ENCODE measurements at places on chromosomes 11 and 22.

GRCh38 chr11:115764176-115764575 is 260.0 kb upstream of the CADM1 start:
- DNase-seq = no peak

DNA sequence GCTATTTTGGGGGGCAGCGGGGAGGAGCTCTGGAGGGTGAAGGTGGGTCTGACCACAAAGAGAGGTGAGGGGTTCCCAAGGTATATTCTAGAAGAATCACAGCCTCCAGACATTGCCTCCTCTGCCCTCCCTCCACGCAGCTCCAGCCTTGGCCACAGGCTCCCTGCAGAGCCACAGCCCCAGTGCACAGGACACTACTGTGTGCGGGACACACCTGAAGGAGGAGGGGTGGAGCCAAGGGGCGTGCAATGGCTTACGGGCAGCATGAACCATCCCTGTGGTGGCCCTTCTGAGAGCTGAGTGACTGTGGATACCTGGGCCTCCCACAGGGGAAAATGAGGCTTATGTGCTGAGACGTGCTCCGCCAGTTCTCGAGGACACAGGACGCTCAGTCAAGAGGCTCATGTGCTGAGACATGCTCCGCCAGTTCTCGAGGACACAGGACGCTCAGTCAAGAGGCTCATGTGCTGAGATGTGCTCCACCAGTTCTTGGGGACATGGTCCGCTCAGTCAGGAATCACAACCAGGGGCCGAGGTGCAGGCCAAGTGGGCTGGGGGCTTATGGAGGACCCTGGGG is 417.3 kb downstream of the SHANK2 start:
- DNase-seq = no peak

- no peak for DNase-seq
Observed at GRCh38 chr11:15280393-15280792, 165.7 kb downstream of the INSC start.

DNA sequence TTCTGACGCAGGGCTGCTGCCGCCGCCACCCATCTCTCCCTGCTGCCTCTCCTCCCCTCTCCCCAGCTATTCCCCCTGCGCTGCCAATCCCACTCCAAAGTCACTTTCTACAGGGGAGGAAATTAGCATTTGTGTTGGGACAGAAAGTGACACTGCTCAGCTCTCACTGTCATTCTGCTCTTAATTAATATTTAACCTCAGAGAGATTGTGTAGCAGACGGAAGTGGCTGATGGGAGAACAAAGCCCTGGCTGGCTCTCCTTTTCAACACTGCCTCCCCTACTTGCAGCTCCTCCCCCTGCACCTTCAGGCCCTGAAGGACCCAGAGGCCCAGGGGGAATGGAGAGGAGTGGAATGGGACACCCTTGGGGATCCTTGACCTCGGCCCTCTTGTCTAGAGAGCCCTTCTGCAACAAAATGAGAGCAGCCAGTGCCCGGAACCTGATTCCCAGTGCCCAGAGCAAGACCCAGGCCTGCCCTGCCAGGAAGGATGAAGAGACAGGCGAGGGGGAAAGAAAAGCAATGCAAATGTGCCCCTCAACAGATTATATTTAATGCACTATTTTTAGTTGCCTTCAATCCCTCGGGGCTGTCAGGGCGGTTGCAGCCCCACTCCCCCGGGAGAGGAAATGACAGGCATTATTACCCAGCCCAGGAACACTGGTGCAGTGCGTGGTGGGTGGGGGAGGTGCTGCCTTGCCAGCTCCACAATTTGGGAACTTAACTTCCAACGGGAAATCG is 14.6 kb upstream of the NRGN start:
- no peak for DNase-seq

DNA sequence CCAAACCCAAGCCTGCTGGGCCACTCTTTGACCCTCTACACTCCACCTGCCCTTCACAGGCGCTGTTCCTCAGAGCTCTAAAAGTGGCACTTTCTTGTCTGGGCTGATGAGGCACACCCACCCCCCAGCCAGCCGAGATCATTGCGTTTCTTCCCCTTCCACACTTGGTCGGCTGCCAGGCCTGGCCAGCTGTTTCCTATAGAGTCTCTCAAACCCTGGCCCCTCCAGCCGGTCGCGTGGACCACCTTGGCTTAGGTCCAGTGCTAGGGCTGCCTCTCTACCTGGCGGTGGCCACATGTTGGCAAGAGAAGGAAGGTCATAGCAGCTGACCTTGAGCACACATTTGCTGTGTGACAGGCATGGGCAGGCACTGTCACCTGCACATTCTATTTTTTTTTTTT is 60.6 kb downstream of the PPP6R2 start:
- no peak for DNase-seq

DNA sequence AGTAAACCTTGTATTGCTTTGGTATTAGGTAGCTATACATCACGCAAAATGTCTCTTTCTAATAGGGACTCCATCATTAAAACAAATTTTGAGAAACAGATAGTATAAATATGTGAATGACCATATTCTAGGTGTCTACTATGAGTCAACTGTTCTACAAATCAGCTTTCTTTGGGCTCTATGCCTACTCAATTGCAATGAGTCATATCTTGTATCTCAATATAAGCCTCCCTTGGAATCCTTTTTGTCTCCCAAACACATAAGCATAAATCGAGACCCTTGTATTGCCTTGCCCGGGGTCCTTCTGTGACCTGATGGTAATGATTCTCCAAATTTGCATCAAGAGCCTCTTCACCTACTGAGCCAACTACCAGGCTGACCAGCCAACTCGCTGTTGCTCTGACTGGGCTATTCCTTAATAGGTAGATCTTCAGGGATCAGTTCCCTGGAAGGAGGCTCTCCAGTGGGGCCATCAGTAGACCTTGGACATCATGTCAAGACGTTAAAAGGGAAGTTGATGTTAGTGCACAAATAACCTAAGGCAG is 22.2 kb downstream of the BLID start:
- no peak for DNase-seq

DNA sequence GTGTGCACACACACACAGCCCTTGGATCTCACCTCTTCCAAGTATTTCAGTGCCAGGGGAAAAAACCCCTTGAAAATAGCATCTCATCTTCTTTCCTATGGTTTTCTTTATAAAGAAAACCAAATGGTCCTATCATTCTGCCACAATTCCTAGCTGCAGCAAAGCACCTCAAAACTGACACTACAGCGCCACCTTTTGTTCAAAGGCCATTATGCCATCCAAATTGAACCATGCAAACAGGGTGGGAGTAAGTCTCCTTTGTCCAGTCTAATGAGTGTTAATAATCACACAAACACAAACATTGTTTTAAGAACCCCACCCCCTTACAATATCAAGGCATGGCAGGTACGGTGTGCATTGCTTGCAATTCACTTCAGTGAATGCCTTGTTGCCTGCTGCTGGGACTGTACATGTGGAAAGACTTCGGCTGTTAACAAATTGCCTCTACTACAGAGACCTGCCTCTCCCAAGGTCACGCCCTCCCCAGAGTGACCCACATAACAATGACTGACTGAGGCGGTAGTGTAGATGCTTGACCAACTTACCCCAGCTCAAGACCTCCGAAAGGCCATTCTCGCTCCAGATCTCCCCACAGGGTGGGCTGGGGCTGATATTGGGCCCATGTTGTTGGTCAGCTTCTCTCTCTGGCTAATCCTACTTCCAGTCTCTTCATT is 31.7 kb downstream of the FAM181B start:
- DNase-seq = no peak

DNA sequence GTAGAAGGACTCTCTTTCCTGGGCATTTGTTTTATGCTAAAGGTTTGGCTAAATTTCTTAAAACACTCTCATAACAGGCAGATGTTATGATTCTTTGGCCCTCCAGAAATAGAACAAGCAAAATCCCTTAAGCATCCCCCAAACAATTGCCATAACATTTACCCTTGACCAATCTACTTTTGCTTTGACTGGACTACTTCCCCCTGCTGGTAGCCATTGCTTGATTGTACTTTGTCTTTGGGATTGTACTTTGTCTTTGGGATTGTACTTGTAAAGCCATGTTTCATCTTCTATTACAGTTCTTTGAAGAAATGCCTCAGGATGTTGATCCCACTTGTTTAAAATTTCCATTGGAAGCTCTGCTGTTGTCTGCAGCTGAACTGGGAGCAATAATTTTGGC is 53.3 kb upstream of the GLYAT start:
- no peak for DNase-seq

GRCh38 chr11:46611526-46612304 is 5.3 kb downstream of the HARBI1 start:
- no peak for DNase-seq

DNA sequence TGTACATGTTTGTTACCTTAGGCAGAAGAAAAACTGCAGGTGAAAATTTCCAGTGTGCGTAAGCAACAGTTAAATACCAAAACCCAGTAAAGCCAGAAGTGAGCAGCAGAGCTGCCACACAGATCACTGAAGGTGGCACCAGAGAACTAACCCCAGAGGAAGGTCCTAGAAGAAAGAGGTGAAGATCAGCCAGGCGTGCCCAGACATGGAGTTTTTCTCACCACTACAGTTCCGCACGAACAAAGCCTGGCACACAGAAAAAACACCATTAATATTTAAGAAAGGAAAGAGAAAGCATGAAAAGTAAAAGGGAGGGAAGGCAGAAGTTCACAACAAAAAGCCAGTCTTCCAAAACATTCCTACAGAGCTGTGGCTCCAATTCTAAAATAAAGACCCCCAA is 60.7 kb downstream of the STK33 start:
- no peak for DNase-seq

GRCh38 chr11:58028687-58029411 is 1.9 kb upstream of the OR6Q1 start:
- no peak for DNase-seq

GRCh38 chr11:15688351-15688792 is 573.6 kb downstream of the INSC start:
- no peak for DNase-seq

- DNase-seq = no peak
Observed at GRCh38 chr11:11668274-11668673, 46.5 kb upstream of the GALNT18 start.

DNA sequence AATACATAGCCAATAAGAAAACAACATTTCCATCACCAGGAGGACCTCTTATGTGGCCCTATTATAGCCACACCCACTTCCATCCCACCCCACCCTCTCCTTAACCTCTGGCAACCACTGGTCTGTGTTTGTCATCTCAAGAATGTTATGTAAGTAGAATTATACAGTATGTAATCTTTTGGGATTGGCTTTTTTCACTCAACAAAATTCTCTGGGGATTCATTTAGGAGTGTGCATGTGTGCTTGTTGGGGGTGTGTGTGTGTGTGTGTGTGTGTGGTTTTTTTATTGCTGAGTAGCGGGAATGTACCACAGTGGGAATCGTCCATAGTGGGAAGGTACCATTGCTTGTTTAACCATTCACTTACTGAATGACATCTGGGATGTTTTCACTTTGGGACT is 5.2 kb downstream of the KCNJ5 start:
- DNase-seq = no peak

GRCh38 chr22:35174401-35175038 is 82.8 kb upstream of the HMGXB4 start:
- DNase-seq = no peak

GRCh38 chr22:38907767-38908166 is 35.8 kb upstream of the CBX6 start:
- no peak for DNase-seq

DNA sequence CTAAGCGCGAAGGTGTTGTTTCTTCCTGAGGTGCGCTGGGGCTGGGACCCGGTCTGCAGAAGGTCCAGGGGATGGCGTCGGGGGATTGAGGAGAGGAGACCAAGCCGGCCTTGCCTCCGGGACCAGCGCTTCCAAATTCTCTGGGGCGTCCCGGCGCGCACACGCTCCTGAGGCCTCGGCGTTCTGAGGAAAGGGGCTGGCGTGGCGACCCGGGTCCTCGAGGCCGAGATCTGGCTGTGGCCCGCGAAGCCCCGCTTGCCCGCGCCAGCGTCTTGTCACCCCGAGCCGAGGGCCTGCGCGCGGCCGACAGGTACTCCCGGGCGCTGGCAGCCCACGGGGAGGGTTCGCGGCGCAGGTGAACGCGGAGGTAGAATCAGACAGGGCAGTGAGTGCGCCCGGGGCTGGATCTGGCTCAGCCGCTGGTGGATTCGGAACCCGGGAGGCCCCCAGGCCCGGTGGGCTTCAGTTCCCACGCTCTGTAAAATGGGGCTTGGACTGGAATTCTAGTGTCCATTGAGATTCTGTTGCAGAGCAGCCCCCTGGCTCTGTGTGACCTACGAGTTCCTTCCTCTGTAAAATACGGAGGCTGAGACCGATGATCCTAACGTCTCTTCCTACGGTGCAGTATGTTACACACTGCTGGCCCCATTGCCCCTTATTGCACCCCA is 14.7 kb downstream of the SSH3 start:
- no peak for DNase-seq

GRCh38 chr11:79708319-79708932 is 267.6 kb upstream of the TENM4 start:
- DNase-seq = peak; percentile 16

DNA sequence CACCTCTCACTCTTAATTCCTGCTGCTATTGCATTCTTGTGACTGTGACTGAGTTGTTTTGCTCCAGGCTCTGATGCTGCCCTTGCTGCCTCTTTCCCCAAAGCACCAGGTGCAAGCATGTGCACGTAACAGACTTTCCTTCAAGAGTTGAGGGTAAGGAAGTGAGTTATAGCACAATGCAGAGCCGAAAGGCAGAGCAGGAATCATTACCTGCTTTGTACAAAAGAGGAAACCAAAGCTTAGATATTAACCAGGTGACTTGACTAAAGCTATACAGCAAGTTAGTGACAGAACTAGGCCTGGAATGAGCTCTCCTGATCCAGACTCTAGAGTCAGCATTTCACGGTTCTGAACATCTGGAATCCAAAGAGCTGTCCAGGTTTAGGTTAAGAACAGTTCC is 33.6 kb downstream of the NEU3 start:
- DNase-seq = no peak

- no peak for DNase-seq
Observed at GRCh38 chr22:28316014-28316413, 363.6 kb downstream of the TTC28 start.

DNA sequence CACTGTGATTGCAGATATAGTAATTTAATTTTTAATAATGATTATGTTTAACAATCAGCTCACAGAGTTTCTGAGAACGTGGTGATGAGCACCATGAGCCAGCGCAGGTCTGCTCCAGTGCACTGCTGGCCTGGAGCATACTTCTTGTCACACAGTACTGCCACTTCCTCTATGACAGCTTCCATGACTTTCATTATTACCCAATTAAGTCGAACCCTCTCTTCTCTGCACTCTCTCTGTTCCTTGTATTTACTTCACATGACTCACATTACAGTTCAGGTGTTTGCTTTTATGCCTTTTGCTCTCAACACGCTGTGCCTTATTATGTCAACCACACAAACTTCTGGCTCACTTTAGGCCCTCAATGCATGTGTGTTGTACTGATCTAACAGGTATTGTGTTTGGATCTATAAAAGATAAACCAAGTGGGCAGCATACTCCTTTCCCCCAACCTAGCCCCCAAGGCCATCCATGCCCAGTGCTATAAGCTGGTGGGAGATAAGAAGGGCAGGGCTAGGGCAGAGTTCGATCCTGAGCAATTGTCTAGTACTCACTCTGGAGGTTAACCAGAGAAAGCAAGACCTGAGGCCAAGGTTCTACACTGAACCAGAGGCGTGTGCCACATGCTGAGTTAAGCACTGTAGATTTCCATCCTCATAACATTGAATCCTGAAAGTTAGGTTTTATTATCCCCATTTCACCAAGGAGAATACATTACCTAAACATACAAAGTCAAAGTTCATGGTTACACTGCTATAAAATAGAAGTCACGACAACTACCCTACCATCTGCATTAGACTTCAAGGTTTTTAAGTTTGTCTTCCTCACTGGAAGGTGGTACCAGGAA is 356.5 kb downstream of the INSC start:
- no peak for DNase-seq

GRCh38 chr11:112163875-112164685 is at the start of gene IL18:
Gene IL18, minus strand, starts transcription at chr11:112164094. Its CDS starts 9,041 bp downstream, at chr11:112155053.
- DNase-seq = no peak
